GM06990 (cell line): ENCODE measurements at places on chromosomes 1 and 21.

DNA sequence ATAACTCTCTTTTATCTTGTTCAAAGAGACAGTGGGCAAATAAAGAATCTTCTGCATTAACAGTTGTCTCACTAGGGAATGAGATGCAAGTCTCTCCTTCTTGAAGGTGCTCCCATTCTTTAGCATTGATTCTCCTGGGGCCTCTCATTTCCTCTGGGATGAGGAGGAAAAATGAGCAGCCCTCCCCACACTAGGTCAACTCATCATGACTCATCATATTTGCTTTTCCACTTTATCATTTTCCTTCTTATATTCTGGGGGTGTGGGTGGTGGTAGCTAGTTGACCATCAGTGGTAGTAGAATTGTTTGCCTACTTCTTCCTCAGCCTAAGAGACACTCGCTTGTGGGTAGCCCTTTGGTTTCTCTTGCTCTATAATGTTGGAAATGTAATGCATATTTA is 182.0 kb upstream of the C1orf87 start:
- DNase-seq = no peak

DNA sequence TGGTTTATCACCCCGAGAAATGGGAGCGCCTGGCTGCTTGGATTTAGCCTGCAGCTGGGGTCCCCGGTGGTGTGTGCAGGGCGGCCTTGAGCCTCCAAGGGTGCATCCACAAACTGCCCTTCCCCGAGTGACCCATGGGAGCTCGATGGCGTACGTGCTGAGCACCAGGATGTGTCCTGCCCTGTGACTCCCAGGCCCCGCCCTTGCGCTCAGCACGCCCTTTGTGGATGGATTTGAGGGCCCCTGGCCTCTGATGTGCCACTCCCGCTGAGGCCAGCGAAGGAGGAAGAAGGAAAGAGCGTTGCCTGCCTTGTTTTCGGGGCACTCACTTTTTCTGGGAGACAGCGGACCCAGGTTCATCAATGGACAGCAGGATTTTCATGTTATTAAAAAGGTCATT is 1.7 kb upstream of the TFF3 start:
- no peak for DNase-seq

GRCh38 chr1:25571522-25571970 is 28.1 kb downstream of the LDLRAP1 start:
- DNase-seq = no peak

- DNase-seq = no peak
These were observed 27.6 kb upstream of the SLC16A1 start for GRCh38 chr1:112983537-112984131.

GRCh38 chr1:208156741-208157140 is 87.4 kb downstream of the PLXNA2 start:
- DNase-seq = no peak

DNA sequence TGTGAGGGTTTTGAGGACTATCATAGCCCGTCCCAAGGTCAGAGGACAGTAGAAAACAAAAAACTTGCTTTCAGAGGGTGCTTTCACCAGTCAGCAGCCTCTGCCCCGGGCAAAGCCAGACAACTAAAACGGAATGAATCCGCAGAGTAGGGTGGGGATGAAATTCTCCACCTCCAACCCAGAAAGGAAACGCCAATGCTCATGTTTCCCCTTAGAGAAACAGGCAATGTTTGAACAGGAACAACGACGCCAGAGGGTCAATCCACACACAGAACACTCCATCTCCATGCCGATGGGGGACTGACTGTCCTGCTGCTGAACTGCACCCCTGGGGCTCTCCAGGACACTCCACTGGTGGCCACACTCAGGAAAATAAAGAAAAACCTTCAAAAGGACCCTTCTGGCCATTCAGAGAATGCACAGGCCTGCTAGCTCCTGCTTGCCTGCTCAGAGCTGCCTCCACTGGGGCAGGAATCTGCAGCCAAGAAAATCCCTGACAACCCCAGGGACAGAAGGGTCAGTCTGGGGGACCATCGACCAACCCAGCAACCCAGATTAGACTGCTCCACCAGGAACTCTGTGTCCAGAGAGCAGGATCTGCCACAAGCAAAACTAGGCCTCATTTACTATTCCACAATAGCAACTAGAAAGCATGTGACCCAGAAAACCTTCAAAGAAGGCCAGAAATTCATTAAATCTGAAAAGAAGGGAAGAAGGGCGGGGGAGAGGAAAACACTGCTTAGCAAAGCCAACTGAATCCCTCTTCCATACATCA is 116.0 kb downstream of the TOMM20 start:
- DNase-seq = peak; percentile 58

DNA sequence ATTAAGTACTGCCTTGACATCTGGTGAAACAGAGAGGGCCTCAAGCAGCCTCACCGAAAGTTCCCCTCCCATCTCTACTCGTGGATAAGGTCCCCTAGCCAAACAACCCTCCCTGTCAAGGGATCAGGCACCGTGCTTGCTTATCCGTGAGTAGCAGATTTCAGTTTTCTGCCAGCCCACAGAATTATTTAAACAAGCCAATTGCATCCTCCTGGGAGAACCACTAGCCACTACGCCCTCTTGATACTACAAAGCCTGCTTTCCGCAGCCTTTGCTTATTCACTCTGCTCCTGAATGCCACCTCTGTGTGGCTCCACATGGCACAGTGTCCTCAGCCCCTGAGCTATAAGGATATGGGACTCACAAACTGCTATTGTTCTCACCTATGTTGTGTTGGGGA is 5.9 kb upstream of the TFF2 start:
- no peak for DNase-seq

- no peak for DNase-seq
These were observed 67.7 kb upstream of the TLR5 start for GRCh38 chr1:223210788-223211120.

- no peak for DNase-seq
These were observed 102.1 kb downstream of the ADSS2 start for GRCh38 chr1:244349581-244350001.

DNA sequence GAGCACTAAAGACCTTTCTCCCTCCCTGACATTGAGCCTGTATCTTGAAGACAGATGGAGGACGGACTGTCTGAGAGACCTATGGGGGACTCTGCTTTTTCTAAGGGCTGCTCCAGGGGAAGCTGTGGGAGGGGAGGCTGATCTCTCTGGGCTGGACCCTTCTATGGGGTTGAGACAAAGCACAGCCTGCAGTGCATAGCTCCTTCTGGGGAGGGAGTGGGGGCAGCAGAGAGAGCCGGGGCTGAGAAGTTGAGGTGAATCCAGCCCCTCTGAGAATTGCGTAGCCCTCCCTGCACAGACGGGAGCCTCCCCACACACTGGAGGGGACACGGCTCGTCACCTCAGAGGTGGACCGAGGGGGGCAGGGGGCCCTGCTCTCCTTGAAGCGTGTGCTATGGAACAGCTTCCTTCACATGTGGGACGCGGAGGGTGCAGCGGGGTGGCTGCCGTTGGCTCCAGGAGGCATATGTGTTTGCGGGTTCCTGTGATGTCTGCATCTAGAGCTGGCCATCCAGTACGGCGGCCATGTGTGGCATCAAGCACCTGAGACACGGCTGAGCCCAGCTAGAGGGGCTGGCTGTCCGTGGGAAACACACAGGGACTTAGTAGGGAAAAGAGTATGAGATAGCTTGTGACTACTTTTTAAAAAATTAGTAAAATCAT is 299.1 kb downstream of the CAMTA1 start:
- no peak for DNase-seq

DNA sequence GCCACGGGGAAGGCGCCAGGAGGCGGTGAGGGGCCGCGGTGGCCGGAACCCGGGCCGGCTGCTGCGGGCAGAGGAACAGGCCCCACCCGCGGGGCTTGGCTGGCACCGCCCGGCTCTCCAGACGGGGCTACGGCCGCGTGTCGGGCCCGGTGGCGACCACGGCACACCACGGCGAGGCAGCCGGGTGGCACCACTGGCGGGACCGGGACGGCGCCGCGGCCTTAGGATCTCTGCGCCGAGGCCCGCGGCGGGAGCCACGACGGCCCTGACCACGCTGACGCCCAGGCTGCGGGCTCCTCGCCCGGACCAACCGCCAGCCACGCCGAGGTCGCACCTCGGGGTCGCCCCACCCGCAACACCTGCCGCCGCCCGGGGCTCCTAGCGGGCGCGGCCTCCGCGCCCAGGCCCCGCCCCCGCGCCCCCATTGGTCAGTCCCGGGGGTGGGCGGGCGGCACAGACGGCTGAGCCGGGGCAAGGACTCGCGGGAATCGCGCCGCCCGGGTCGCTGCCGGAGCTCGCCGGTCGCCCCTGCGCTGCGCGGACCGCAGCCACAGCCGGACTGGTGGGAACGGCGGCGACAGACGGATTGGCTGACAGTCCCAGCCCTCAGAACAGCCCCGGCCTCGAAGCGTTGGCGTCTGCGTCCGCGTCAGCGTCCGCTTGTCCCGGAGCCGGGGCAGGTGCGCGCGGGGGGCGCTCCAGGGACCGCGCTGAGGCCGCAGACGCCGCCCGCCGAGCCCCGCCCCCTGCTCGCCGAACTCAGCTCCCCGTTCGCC is at the start of gene BMP8A:
BMP8A (plus strand) TSS at position 491 of the 776 bp plus-strand sequence. CDS start 356 bp downstream, outside the sequence.
- DNase-seq = peak; percentile 84

GRCh38 chr1:186566140-186566855 is 105.4 kb upstream of the PDC start:
- DNase-seq = no peak

GRCh38 chr1:47859092-47859743 is 138.0 kb downstream of the TRABD2B start:
- no peak for DNase-seq

DNA sequence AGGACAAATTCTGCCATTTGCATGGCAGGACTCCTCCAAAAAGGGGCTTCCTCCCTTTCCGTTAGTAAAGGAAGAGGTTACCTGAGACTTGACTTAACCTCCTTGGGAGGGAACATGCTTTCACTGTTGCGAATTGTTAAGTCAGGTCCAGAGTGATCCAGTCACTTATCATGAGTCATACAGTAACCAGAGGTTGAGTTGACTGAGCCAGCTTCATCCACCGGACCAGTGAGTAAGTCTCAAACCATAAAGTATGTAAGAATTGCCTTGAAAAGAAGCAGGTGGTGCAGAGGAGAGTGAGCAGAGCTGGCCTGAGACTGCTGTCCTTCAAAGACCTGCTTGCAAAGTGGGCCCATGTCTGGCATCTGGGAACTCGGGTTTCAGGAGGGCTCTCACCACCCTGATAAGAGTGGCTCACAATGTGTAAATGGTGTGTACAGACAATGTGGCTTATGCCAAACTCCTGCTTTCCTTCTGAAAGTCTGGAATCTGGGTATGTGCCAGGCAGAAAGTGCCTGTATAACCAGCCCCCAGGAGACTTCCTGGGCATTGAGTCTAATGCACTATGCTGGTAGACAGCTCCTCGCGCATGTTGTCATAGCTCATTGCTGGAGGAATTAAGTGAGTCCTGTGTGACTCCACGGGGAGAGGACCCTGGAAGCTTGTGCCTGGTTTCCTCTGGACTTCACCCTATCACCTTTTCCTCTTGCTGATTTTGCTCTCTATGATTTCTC is 84.3 kb upstream of the KLHDC7A start:
- no peak for DNase-seq

DNA sequence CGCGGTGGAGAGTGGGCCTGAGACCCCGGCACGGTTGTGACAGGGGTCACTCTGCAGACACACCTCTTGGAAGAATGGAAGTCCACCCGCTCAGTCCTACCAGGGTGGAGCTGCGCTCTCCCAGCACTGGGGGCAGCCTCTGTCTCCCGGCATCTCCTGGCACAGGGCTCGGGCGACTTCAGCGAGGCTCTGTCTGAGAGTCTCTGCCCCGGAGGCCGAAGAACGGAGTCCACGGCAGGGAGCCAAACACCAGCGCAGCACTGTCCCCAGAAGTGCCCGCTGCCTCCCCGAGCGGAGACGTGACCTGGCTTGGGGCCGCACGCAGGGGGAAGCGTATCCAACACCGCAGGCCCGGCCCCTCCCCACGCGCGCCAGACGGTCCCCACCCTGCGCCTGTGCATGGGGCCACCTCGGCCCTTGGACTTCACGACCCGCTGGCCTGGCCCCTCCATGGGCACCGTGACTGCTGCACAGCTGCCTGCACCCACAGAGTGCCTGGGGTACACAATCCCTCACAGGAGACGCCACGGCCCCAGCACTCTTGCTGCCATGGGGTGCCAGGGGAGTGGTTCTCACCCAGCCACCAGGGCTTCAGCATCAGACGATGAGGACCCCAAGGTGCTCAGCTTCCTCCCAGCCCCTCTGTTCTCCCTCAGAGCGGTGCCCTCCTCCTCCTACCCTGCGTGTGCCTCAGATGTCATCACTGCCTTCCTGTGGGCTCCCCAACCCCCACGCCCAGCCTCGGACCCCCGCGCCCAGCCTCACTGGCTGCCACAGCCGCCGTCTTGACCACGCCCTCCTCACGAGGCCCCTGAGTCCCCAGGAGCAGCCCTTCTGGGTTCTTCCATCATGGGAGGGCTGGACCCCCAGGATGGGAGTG is 14.9 kb upstream of the RNF223 start:
- no peak for DNase-seq

DNA sequence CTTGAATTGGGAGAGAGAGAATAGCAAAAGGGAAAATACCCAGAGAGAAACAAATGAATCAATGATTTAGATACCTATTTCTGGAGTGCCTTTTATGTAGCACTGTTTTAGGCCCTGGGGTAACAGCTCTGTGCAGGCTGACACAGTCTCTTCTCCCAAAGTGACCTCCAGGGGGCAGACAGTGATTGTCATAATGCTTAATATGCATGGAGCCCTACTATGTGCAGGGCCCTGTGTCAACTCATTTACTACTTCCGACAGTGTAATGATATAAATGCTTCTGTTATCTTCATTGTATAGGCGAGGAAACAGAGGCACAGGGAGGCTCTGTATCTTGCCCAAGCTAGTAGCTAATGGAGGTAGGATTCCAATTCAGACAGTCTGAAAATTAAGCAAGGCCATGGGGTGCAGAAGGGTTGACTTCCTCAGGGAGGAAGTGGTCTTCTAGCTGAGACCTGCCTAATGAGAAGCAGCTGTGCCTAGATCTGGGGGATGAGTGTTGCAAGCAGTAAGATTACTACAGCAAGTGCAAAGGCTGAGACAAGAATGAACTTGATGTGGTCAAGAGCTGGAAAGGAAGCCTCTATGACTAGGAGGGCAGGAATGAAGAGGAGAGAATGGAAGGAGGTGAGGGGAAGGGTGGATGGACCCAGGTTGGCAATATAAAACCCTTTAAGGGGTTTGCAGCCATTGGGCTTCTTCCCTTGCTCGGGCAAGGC is 16.2 kb upstream of the SERINC2 start:
- DNase-seq = no peak

- DNase-seq = no peak
These were observed 85.0 kb downstream of the ATP1A1 start for GRCh38 chr1:116457946-116458604.

- DNase-seq = no peak
These were observed 9.9 kb upstream of the TRABD2B start for GRCh38 chr1:48007047-48007446.

GRCh38 chr1:97424209-97424608 is 496.6 kb downstream of the DPYD start:
- no peak for DNase-seq

- no peak for DNase-seq
These were observed 103.7 kb downstream of the SLC16A1 start for GRCh38 chr1:112852276-112852675.

DNA sequence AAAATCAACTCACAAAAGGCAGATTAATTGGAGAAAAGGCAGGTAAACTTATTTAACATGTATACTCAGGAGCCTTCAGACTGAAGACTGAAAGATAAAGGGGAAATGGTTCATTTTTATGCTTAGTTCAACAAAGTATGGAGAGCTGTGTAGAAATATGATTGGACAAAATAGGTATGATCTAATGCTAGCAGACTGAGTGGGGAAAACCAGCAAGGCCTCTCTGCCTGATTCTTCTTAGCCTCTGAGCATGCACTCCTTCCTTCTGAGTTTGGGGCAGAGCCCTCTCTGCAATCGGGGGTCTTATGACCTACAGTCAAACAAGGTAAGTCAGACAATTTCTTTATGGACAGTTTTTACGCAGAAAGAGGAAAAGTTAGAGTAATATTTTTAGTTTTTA is 38.8 kb upstream of the SUCO start:
- no peak for DNase-seq

- DNase-seq = peak; percentile 55
These were observed 44.4 kb downstream of the NENF start for GRCh38 chr1:212477014-212477679.
